D721Med (cell line): ENCODE measurements at places on chromosomes 4 and X.
A peak's percentile ranks its signal among the peaks of the same experiment; 100 is the strongest.

GRCh38 chrX:100975212-100975611 is 5.7 kb downstream of the ARL13A start:
- DNase-seq: no peak

- DNase-seq: peak; percentile 66
These were observed 29.1 kb downstream of the PPP2R2C start for GRCh38 chr4:6443035-6444023.

DNA sequence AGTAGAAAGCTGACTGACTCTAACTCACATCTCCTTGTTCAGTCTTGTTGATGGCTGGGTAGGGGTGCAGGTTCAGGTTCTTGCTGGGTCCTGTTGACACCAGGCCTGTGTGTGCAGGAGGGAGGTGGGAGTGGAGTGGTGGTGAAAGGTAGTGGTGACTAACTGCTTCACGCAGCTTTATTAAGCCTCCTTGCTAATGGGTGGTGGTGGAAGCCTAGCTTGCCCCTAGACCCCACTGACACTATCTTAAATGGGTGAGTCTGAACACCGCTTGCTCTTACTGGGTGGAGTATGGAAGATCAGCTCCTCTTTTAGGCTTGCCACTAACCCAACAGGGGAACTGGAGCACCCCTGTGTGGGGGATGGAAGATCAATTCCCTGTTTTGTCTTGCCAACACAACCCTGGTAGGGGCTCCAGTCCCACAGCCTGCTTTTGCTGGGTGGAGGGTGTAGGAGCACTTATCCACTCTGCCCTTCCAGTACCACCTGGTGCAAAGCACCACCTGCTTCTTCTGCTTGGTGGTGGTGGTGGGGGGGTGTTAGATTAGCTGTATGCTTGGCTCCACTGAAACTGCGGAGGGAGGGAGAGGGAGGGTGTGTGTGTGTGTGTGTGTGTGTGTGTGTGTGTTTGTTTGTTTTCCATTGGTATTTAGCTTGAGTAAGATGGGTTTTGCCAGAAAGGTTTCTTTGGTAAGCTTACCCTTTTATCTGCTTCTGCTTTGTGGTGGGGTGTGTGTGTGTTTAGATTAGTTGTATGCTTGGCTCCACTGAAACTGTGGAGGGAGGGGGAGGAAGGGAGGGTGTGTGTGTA is 25.6 kb downstream of the KDM6A start:
- DNase-seq: no peak

GRCh38 chrX:39484159-39485068 is 613.3 kb downstream of the BCOR start:
- DNase-seq: no peak

DNA sequence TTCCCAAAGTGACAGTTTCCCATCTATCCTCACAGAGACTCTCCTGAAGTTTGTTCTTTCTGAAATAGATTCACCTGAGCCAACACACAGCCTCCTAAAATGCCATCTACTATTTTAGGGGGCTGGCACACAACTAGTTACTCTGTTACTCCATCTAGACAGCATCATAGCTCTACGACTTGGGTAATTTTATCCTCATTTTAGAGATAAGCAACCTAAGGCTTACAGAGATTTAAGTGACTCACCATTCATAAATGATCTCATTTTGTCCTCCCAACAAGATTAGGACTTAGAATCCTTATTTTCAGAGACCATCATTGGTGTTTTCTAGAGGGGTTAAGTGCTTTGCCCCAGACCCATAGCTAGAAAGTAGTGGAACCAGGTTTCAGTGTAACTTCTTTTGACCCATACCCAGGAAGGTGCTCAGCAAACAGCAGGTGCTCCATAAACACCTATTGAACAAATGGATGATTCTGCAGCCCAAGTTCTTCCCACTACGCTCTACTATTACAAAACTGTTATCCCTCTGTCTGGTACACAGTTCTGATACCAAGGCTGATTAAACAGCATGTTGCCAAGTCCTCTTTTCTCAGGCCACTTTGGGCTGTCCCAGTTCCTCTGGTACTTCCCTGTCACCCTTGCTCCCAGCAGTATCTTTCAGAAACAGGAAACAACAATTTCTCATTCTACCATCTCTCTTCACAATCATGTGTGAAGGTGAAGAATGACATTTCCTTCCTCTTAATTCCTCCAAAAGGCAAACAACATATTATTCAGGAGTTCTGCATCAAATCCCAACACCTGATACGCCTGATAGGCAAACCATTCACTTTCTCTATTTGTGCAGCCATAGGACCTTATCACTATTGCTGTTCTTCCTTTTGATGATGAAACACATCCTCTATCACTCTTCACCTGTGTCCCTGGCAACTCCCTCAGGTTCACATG is 304.7 kb upstream of the TAPT1 start:
- DNase-seq: no peak
